ENCODE measurements at places on chromosomes 5 and 9.

DNA sequence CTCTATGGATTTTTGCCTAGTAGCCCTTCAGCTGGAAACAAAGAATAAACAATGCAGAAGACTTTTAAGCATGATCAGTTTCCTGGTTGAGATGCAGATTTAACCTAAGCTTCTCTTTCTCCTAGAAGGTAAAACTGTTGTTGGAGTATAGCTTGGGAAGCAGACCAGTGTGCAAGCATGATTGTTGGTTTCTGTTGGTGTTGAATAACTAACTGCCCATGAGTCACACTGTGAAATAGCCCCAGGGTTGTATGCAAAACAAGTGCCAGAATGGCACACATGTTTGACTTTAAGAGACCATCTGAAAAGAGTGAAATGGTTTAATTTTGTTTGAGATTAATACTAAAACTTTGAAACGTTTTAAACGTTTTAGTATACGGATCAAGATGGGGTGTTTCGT, 227.1 kb downstream of the ARHGEF28 start:
- DNase-seq: no peak

GRCh38 chr9:5843794-5844471, 11.0 kb upstream of the ERMP1 start:
- peak; percentile 22 for DNase-seq

- no peak for DNase-seq
These were observed 17.5 kb downstream of the BAAT start for GRCh38 chr9:101367323-101367722.

- DNase-seq: peak; percentile 35
These were observed 744 bp downstream of the OTULIN start for GRCh38 chr5:14665101-14665822.

- no peak for DNase-seq
These were observed 41.0 kb upstream of the SLC36A1 start for GRCh38 chr5:151406322-151406947.

DNA sequence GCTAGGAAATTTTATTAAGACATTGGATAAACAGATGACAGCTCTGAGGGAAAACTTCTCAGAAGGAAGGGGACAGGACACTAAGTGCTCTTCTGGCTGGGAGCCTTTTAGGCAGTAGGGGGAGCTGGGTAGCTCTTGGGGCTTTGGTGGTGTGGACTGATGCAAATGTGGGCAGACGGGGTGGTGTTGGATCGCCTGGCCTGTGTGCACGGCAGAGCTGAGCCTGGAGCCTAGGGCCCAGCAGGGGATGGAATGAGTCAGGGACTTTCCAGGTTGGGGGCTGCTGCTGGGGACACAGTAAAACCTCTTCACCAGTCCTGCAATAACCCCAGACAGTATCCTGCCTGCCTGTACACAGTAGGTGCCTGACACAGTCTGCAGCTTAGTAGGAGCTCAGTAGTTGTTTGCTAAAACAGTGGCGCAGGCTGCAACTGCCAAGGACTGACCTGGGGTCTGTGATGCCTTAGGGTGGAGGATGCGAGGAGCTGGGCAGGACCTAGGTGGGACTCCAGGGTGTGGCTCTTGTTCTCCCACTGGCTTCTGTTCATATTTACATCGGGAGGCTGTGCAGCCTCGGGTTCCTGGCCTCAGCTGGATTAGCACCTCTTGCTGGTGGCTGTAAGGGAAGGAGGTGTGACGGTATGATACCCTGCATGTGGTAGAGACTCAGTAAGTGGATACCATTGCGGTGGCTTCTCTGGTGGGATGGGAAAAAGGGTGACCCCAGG, 83.8 kb downstream of the DAB2IP start:
- peak; percentile 34 for DNase-seq

GRCh38 chr5:39624268-39624886, 199.6 kb upstream of the DAB2 start:
- DNase-seq: peak; percentile 62

- DNase-seq: no peak
These were observed 303.1 kb downstream of the DMRT2 start for GRCh38 chr9:1353291-1353690.

- DNase-seq: no peak
These were observed 63.9 kb upstream of the SPRY4 start for GRCh38 chr5:142388696-142389095.

DNA sequence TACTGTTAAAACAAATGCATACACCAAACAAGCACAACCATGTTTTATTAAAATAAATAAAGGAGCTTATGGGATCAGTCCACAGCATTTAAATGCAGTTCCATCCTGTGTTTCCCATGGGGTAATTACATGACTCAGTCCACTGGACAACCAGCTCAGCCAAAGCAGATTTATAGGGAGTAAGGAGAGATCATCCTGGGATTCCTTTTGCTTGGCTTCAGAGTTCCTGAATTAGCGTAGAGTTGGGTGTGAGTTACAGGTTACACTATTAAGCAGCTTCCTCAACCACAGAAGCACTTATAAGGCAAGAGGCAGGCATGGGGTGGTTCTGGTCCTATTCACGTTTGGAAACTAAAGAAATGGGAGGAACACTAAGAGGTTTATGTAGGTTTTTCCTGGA, 381.1 kb upstream of the ACTBL2 start:
- peak; percentile 59 for DNase-seq
